ENCODE measurements at places on chromosomes 4 and X.

DNA sequence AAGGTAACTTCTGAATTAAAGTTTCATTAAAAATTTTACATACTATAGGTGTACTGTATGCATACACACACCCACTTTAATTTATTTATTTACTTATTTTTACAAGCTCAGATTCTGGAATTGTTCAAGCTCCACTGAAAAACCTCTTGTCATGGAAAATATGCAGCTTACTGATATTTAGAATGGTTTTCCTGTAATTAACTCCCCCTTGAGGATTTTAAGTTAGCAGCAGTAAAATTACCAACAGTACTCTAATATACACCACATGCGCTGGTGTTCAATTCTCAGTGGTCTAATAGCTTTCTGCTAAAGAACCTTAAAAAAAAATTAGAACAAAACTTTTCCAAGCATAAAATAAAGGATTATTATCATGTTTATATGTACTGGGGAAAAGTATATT is 12.0 kb downstream of the MAB21L2 start:
- no peak for DNase-seq

DNA sequence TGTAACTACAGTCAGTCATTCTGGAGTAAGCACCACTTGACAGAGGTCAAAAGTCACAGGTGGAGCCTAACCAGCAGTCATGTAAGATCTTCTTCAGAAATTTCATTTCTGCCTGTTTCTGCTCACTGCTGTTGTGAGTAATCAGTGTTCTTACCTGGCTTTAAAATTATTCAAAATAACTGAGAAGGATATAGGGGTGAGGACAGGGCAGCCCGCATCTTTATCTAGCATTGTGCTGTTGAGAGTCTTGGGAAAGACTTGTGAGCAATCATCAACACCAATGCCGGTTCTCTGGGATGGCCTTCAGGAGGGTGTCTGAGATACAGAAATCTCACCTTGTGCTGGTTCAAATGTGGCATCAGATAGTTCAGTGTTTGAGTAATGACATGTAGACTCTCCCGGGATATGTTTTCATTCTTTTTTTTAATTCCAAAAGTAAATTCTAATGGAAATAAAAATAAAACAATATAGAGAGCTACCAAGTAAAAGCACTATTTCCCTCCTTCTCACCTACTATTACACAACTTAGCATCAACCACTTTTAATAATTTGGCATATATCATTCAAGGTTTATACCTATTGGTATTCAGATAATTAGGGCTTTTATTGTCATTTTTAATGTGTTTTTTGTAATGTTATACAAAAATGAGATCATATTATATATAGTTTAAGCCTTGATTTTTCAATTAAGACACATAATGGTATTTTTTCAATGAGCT is 37.1 kb downstream of the AREG start:
- no peak for DNase-seq

DNA sequence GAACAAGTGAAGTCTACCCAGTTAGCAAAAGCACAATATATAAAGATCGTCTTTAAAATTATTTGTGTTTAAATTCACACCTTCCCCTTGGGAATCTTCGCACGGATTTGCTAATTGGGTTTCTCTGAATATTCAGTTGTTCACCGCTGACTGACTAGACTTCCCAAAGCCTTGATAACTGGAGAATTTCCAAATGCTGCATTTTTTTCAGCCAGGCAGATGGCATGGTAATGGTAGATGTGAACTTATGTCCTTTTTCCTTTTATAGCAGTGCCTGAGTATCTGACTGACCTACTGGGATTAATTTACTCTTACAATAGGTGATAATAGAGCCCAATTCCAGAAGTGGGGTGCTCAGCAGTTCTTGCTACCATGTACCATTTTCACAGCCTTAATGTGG is 548.1 kb downstream of the PACRGL start:
- DNase-seq = no peak

- DNase-seq = no peak
Observed at GRCh38 chr4:25624616-25625015, 31.0 kb upstream of the SLC34A2 start.

- no peak for DNase-seq
Observed at GRCh38 chr4:117783716-117784115, 250.6 kb upstream of the NDST3 start.

DNA sequence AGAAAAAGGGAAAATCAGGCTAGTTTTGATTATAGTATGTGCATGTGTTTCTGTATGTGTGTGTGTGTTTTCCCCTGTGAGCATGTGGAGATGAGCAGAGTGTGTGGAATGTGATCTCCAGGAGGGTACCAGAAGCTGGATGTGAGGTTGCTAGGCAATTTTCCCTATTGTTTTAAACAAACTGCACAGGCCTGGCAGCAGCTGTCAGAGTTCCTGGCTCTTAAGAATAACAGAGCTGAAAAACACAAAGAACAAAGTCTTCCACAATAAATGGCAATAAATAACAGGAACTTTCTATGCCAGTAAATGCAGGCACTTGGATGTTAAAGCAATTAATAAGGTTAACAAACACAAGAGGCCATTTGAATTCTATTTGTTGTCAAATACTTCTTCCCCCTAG is 344.6 kb upstream of the CTSO start:
- DNase-seq = no peak

- no peak for DNase-seq
Observed at GRCh38 chr4:163087805-163088204, 78.9 kb downstream of the NAF1 start.

GRCh38 chr4:144721994-144722393 is 76.0 kb downstream of the HHIP start:
- no peak for DNase-seq

DNA sequence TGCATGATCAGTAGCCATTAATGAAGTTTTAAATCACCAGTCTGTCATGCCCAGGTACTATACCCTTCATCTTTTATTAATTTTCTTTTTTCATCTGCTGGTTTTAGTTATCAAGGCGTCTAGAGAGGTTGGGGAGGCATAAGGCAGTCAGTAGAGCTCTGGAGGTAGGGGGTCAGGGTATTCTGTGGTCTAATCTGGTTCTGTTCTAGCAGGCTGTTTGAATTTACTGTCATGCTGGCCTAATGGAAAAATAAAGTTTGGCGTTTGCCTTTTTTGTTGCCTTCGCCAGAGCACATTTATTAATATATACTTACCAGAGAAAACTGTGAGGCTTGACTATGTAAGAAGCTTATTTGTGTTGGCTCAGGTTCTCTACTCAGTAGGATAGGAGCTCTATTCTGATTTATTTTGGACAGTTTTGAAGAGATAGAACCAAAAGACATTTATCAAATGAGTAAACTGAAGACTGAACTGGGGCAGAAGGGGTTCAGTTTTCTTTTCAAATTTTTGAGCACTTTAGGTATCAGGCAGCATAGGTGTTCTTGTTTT is 46.9 kb downstream of the TMEM131L start:
- no peak for DNase-seq

GRCh38 chr4:39054497-39054896 is 7.5 kb upstream of the KLHL5 start:
- no peak for DNase-seq

GRCh38 chr4:184274286-184274951 is 56.7 kb upstream of the ENPP6 start:
- no peak for DNase-seq

- DNase-seq = no peak
Observed at GRCh38 chr4:150990250-150990649, 24.8 kb downstream of the LRBA start.

GRCh38 chrX:63657821-63658220 is 127.2 kb downstream of the ARHGEF9 start:
- no peak for DNase-seq

DNA sequence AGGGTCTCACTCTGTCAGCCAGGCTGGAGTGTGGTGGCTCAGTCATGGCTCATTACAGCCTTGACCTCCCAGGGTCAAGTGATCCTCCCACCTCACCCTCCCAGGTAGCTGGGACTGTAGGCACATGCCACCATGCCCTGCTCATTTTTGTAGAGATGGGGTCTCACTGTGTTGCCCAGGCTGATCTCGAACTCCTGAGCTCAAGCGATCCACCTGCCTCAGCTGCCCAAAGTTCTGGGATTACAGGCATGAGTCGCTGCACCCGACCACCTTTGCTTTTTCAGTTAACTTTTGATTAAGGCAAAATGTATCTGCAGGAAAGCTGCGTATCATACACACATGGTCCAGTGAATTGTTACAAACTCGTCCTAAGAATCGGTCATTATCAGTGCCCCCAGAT is 16.5 kb upstream of the CLCN4 start:
- DNase-seq = no peak

- DNase-seq = no peak
Observed at GRCh38 chr4:26490111-26490959, at the start of gene CCKAR. CCKAR (minus strand) TSS chr4:26490484; CDS start chr4:26490267, 217 bp downstream.

GRCh38 chr4:37599092-37599790 is 86.9 kb downstream of the RELL1 start:
- no peak for DNase-seq

DNA sequence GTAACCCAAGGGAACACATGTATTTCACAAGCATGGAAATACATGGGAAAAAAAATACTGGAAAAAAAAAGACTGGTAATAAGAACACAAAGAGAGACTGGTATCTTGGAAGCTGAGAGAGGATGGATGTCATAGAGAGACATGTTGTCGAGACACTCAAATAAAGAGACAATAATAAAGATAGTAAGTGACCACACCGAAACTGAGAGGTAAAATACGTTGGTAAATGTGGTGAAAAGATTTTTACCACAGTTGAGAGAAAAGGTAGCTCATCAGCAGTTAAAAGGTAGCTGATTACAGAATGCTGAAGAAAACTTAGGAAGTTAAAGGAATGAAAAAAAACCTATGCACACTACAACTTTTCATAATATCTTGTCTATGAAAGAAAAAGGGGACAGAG is 81.1 kb downstream of the ARAP2 start:
- DNase-seq = no peak

DNA sequence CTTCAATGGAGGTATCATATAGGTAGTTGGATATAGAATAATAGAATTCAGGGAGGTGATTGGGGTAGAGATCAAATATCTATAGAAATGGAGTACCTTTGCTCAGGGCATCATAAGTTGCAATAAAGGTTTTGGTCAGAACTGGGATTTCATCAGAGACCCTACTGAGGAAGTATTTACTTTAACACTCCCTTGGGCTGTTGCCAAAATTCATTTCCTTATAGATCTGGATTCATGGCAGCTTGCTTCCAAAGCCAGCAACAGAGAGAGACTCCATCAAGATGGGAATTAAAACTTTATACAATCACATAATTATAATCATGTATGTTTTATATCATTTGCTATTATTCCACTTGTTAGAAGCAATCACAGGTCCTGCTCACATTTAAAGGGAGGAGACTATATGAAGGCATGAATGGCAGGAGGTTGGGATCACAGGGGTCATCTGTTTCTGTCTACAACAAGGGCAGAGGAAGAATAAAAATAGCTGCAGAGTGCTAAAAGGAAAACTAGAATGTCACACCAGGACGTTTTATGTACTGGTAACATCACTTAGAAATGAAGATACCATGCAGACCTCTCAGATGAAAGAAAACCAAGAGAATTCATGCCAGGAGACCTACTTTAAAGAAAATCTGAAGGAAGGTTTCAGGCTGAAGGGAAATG is 902.1 kb upstream of the LCORL start:
- DNase-seq = no peak

DNA sequence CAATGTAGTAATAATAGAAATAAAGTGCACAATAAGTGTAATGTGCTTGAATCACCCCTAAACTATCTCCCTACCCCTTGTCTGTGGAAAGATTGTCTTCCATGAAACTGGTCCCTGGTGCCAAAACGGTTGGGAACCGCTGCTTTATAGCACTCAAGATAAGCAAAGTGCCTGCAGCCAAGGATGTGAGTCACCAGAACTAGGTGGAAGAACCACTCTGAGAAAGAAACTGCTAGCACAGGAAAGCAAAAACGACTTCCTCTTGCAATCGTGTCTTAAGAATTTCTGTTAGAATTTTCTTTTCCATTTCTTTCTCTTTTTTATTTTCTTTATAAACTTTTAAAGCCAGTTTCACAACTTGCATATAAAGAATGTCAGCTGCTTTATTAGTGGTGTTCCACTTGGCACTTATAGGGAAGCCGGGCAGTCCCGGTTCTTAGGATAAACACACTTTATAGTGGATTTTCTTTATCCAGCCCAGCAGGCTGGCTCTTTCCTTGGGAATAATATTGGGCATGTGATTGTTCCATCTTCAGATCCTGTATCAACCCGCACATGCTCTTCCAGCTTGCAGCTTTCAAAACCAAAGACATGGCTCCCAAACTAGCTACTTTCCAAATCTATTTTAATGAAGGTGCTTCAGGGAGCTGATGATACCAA is 32.3 kb upstream of the CXCL8 start:
- no peak for DNase-seq

GRCh38 chr4:19831644-19832285 is 419.9 kb upstream of the SLIT2 start:
- no peak for DNase-seq

GRCh38 chr4:129218360-129218759 is 122.4 kb downstream of the C4orf33 start:
- DNase-seq = no peak

- DNase-seq = no peak
Observed at GRCh38 chrX:107731831-107732502, 43.6 kb downstream of the TSC22D3 start.

DNA sequence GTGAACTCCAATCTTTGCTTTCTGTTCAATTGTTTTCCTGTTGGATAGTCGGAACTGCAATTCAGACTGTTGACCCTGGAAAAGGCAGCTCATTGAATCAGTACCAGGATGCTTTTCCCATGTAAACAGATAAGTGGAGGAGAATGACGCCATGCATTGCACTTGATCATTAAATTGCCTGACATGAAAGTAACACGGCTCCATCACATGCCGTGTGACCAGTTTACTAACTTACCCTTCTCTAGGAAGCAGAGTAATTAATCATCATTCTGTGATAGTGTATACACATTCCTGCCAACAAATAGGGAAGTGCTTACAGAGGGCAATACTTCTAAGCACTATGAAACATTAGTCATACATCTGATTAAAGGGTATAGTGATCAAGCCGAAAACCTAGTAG is 101.4 kb downstream of the PPARGC1A start:
- DNase-seq = no peak

GRCh38 chrX:110732266-110732665 is 63.4 kb downstream of the CHRDL1 start:
- DNase-seq = no peak

DNA sequence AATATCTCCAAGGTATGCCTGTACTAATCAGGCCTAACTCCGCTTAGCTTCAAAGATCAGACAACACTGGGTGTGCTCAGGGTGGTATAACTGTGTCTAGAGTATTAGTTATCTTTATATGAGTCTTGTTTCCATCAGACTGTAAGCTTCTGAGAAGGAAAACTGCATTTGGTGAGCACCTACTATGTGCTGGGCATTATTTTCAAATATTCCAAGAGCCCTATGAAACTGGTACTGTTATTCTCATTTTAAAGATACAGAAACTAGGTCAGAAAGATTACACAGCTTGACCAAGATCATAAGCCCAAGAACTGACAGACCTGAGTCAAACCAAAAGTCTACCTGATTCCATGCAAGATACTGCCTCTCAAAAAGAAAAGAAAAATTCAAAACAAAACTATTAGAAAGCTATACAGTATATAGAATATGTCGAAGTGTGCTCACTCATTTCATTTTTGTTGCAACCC is 44.4 kb downstream of the LRBA start:
- no peak for DNase-seq

GRCh38 chr4:27360790-27361267 is 500.2 kb downstream of the STIM2 start:
- DNase-seq = no peak

Data from stimulated activated CD8-positive, alpha-beta memory T cell treated with anti-CD3 and anti-CD28 coated beads, Interleukin-7, amount 100 ng/mL, for 4 hours (primary cell).